ENCODE measurements at places on chromosomes 3 and 15.

GRCh38 chr3:128094295-128095151 is 29.1 kb downstream of the RUVBL1 start:
- DNase-seq = no peak

- no peak for DNase-seq
These were observed 352.0 kb upstream of the ADAMTS9 start for GRCh38 chr3:65039754-65040210.

GRCh38 chr3:37906734-37907282 is 45.1 kb downstream of the CTDSPL start:
- no peak for DNase-seq

- no peak for DNase-seq
These were observed 70.1 kb upstream of the CCK start for GRCh38 chr3:42336103-42336502.

- DNase-seq = no peak
These were observed 5.7 kb upstream of the IQGAP1 start for GRCh38 chr15:90382320-90382719.

- no peak for DNase-seq
These were observed 105.7 kb downstream of the RTP4 start for GRCh38 chr3:187473778-187474406.
